ENCODE measurements at places on chromosomes 3 and 15.

DNA sequence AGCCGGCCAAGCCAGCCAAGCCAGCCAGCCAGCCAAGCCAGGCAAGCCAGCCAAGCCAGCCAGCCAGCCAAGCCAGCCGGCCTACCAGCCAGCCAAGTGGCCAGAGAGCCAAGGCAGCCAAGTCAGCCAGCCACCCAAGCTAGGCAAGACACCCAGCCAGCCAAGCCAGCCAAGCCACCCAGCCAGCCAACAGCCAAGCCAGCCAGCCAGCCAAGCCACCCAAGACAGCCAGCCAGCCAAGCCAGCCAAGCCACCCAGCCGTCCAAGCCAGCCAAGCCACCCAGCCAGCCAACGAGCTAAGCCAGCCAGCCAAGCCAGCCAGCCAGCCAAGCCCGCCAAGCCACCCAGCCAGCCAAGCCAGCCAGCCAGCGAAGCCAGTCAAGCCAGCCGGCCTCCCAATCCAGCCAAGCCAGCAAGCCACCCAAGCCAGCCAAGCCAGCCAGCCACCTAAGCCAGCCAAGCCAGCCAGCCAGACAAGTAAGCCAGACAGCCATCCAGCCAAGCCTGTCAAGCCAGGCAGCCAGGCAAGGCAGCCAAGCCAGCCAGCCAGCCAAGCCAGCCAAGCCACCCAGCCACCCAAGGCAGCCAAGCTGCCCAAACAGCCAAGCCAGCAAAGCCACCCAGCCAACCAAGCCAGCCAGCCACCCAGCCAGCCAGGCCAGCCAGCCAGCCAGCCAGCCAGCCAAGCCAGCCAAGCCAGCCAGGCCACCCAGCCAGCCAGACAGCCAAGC is 200.5 kb downstream of the GOLGA6L6 start:
- peak; percentile 3 for DNase-seq

GRCh38 chr15:97686324-97686723 is 274.2 kb upstream of the ARRDC4 start:
- DNase-seq: no peak

- DNase-seq: no peak
Observed at GRCh38 chr15:29242456-29243242, 27.0 kb downstream of the NSMCE3 start.

- no peak for DNase-seq
Observed at GRCh38 chr3:9390265-9390888, 7.0 kb upstream of the SETD5 start.

DNA sequence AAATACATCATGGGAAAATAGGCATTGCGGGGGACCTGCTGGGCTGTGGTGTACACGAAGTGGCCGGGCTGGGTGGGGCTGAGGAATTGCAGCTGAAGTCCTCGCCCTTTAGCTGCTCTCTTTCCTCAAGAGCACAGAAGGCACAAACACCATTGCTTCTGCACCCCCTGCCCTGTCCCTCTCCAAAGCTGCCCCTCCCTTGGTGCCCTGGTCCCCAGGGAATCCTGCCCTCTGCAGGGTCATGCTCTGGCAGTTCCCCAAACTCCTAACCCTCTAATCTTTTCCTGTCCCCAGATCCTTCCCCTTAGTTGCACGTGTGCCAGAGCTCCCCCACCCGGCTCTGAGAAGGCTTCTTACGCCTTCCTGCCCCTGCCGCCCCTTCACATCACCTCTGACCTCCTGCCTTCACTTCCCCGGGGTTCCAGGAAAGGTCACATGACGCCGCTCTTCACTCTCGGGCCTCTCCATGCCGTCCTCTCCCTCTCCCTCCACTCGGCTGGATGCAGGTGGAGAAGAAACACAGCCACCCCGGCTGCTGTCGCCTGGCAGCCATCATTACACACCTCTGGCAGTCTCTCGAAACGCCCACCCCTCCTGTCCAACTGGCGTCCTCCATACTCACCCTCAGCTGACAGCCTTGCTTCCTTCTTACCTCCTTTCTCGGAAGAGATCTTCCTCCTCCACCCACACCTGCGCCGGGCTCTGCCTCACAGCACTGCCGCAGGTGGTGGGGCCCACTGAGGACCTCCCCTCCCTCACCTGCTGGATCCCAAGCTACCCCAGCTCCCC is 6.9 kb upstream of the PCSK6 start:
- no peak for DNase-seq

DNA sequence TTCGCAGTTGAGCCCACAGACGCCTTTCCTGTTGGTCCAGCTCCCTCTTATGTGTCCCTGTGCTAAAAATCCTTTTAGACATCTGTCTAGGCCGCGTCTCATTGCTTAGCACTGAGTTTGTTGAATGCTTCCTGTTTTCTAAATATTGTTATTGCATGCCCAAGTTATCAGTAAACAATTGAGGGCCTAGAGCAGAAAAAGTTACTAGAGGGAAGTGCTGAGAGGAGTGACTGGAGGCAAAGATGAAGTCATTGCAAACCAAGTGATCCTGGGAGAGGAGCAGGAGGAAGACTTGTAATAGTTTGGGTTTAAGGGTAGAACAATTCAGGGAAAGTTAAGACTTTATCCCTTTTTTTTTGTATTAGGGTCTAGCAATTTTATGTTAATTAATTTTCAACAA is 88.1 kb downstream of the DCUN1D1 start:
- no peak for DNase-seq

DNA sequence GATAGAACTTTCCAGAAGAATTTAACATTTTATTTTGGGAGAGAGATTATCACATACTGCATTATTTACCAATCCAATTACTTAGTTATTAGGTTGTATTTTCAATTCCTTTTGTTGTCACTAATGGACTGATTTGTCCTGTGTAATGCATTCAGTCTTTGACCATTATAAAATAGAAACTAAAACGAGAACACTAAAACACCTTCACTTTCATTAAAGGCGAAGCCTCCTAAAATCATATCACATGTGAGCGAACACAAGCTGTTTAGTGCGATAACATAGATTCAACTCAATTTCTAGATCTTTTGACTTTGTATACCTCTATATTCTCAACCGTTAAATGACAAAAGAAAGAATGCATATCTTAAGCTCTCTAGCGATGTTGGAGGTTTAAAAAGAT is 253.4 kb downstream of the VGLL3 start:
- DNase-seq: no peak

Measured in endothelial cell of umbilical vein (primary cell).